ENCODE measurements at places on chromosomes 1 and 21.

- no peak for DNase-seq
Measured at GRCh38 chr1:224123136-224123535, 9.2 kb downstream of the FBXO28 start.

GRCh38 chr1:205664399-205665017, 15.8 kb downstream of the SLC45A3 start:
- no peak for DNase-seq

- DNase-seq = no peak
Measured at GRCh38 chr1:164562061-164562460, 3.1 kb downstream of the PBX1 start.

GRCh38 chr1:228160201-228160761, 5.3 kb upstream of the IBA57 start:
- DNase-seq = no peak

GRCh38 chr1:101683136-101683535, 313.6 kb downstream of the OLFM3 start:
- DNase-seq = no peak

DNA sequence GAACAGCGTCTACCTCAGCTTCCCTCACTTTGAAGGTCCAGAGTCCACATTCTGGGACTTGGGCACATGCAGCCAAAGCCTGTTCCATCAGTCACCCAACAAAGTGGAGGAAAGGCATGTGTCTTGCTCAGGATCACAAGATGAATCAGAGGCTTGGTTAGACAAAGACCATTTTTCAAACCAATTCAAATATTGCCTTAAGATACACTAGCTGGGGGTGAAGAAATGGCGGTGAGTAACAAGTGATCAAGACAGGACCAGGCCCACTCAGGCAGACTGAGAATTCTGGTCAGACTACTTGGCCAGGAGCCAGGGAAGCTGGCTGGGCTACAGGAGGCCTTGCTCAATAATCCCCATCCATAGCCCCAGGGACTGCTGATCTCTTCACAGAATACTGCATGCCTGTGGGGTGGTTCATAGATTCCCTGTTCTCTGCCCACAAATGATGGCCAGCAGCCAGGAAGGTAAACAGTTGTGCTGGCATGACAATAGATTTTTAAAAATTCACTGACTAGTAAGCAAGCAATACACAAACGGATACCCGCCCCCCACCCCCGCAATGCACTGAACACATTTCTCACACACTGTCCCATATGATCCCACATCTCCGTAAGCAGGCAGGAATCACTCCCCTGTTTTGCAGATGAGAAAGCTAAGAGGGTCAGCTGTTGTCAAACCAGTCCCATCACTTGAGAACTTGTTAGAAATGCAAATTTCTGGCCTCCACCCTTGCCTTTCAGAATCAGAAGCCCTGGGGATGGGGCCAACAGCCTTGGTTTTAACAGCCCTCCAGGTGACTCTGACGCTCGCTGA, 27.2 kb downstream of the ERI3 start:
- DNase-seq = no peak

DNA sequence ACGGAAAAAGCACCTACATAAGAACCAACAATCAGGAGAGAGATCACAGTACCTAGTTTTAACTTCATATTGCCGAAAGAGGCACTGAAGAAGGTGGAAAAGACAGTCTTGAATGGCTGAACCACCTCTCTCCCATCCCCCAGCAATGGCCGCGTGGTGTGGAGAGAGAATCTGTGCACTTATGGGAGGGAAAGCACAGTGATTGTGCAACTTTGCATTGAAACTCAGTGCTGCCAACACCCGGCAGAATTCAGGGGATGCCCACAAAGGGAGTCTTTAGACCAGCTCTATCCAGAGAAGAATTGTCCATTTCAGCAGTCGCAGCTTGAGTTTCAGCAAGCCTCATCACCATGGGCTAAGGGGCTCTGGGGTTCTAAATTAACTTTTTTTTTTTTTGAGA, 186.3 kb upstream of the USP25 start:
- no peak for DNase-seq

DNA sequence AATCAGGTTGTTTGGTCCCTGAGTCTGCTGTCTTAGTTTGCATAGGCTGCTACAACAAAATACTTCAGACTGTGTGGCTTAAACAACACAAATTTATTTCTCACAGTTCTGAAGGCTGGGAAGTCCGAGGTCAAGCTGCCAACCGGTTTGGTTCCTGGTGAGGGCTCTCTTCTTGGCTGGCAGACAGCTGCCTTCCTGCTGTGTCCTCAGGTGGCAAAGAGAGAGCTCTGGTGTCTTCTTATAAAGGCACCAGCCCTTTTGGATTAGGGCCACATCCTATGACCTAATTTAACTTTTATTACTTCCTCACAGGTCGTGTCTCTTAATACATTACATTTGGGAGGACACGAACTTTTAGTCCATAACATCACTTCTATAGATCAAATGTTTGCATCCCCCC, 89.6 kb upstream of the CD34 start:
- no peak for DNase-seq

DNA sequence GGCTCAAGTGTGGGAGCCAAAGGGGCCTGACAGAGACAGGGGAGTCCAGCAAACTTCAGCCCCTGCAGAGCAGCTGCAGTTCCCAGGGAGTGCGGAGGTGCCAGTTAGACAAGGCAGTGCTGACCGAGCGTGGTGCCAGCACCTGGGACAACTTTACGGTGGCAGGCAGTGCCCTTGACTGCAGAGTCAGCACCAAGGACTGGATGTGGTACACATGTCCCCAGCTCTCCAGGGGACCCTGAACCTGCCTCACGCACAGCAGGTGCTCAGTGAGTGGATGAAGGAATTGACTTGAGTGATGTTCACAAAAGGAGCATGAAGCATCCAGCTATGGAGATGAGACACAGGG, 296.5 kb downstream of the SIPA1L2 start:
- DNase-seq = no peak

GRCh38 chr1:185741551-185741950, 7.4 kb downstream of the HMCN1 start:
- no peak for DNase-seq

DNA sequence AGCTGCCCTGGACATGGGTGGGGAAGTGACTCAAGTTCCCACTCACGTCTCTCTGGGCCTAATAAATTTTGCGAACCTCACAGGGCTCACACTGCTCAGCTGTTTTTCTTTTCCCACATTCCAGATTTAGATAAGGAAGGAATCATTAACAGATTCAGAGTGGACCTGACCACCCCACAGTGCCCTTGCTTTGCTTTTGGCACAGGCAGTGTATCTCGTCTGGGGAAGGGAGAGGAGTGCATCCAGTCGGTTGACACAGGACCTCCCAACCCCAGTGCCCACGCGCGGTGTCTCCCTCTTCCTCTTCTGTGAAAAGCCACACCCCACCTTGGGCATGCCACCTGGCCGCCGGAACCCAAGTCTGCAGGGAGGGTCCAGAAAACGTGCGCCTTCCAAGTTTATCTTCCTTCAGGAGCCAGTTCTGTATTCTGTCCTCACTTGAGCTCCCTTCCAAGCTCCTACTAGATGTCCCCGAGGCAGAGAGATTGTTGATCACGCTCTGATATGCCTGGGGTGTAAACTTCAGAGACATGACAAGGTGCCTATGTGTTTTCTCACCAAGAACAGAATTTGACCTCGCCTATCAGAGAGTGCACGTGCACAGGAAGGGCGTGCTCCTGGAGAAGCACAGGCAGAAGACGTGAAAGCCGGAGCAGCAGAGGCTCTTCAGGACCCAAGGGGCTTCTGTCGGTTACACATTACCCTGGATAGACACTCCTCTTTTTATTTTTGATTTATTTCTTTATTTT, 9.5 kb upstream of the SLC2A5 start:
- DNase-seq = no peak

GRCh38 chr1:23029337-23029736, 10.1 kb downstream of the KDM1A start:
- DNase-seq = no peak

DNA sequence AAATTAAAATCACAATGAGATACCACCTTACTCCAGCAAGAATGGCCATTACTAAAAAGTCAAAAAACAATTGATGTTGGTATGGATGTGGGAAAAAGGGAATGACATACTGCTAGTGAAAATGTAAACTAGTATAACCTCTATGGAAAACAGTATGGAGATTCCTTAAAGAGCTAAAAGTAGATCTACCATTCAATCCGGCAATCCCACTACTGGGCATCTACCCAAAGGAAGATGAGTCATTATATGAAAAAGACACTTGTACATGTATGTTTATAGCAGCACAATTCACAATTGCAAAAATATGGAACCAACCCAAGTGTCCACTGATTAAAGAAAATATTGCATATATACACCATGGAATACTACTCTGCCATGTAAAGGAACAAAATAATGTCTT, 37.2 kb downstream of the SUSD4 start:
- no peak for DNase-seq

DNA sequence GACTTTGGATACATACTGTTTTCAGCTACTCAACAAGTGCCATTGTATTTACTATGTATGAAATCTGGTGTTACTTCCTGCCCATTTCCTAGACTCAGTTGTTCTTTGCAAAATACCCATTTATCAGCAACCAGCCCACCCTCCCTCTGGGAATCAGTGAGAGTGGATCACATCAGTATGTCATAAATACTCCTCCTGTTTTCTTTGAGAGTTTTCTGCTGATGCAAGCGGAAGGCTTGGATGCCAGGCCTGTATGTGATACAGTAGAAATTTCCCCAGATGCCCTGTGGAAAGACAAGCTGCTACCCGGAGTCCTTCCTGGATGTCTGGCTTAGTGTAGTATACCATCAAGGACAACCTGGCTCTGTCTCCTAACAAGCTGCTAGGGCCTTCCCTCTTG, 2.4 kb upstream of the PTPRC start:
- DNase-seq = no peak

DNA sequence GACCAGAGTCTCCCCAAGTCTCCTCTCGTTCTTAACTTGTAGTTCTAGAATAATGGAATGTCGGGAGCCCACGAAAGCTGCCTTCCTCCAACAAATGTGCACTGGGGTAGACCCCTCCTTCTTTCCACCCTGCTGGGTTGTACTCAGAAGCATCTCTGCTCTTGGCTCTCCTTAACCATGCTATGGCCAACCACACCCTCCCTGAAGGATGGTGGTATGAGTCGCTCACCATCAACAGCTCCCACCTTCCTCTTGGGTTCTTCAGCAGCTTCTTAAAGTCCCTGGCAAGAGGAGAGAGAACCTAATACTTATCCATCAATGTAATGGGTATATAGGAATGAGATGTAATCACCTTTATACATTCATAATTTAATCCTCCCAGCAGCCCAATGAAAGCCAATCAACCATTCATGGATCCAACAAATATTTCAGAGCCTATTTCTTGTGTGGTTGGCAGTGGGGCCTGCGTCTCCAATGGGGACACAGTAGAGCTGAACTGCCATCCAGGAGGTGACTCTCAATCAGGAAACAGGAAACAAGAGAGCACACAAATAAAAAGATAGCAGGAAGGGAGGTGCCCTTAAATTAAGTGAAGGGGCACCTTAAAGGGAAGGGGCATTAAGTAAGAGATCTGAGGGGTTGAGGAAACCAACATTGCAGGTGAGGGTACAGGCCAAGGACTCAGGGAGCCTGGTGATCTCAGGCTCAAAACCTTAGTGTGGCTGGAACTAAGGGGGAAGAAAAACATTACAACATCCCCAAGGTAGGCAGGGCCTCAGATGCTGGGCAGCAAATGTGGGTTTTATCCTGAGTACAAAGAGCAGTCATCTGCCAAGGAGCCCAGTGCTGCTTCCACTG, 64.4 kb upstream of the ETS2 start:
- DNase-seq = no peak

- no peak for DNase-seq
Measured at GRCh38 chr1:164754088-164754600, 195.2 kb downstream of the PBX1 start.

- no peak for DNase-seq
Measured at GRCh38 chr1:193754732-193755427, 568.5 kb upstream of the B3GALT2 start.

GRCh38 chr1:84376000-84376910, 22.0 kb upstream of the DNASE2B start:
- DNase-seq = no peak

DNA sequence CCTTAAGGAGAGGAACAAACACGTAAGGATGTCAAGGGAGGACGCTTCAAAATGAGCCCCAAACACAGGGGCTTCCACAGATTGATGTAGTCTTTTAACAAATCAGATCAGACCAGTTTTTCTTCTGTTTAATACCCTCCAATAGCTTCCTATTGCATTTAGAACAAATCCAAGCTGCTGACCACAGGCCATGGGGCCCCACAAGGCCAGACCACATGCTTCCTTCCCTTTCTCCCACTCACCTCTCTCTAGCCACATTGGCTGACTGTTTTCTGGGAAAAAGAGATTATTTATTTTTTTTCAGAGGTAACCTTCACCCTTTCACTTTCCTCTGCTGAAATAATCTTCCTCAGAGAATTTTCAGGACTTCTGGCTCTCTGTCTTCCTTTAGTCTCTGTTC, 380.6 kb downstream of the SIPA1L2 start:
- DNase-seq = no peak

GRCh38 chr1:172286629-172287076, 133.8 kb upstream of the C1orf105 start:
- DNase-seq = no peak

DNA sequence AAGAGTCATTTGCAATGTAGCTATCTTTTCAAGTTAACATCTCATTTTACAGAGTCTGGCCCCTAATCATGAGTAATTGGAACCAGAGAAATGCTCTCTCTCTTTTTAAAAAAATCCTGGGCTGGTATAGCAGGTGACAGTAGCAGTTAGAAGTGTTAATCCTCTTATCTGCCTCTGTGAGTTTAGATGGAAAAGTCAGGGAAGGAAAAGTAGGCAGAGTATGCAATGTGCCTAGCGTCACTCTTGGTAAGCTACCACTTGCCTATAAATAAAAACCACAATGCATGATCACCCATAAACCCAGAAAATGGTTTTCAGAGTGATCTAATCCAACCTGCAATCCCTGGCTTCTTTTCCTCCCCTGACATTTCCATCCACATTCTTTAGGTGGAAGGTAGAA, 43.2 kb downstream of the UTP25 start:
- DNase-seq = no peak

DNA sequence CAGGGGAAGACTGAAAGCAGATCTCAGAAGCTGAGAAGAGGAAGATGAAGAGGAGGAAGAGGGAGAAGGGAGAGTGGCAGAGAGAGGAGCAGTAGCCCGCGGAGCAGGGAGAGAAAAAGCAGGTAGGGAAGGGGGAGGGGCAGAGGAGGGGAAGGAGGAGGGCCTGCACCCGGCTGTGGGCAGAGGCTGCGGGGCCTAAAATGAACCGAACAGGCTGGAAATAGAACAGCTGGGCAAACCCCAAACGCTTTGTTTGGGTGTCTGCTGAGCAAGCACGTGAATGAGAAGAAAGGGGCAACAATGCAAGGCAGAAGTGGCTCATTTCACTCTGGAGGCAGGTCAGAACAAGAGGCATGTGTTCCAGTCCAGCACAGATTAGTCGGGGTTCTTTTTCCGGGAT, 33.5 kb downstream of the KCNC4 start:
- DNase-seq = no peak

GRCh38 chr1:3283849-3284248, 170.6 kb upstream of the ARHGEF16 start:
- no peak for DNase-seq

GRCh38 chr1:26862781-26863684, at the start of gene SFN:
Gene SFN, plus strand, starts transcription at chr1:26863149. Its CDS starts 64 bp downstream, at chr1:26863213.
- DNase-seq = no peak

GRCh38 chr1:221567859-221568507, 173.9 kb downstream of the DUSP10 start:
- DNase-seq = no peak

- no peak for DNase-seq
Measured at GRCh38 chr1:222622765-222623164, 4.9 kb downstream of the MIA3 start.

GRCh38 chr1:30250984-30251850, 472.2 kb downstream of the MATN1 start:
- no peak for DNase-seq

Measured in stimulated activated CD8-positive, alpha-beta memory T cell treated with anti-CD3 and anti-CD28 coated beads, Interleukin-7, amount 100 ng/mL, for 24 hours (primary cell).